Left ventricle myocardium inferior (tissue), 1 donor: ENCODE measurements at places on chromosomes 5 and 9.

- DNase-seq: no peak
These were observed 3.0 kb upstream of the C1QTNF3 start for GRCh38 chr5:34045996-34046395.

DNA sequence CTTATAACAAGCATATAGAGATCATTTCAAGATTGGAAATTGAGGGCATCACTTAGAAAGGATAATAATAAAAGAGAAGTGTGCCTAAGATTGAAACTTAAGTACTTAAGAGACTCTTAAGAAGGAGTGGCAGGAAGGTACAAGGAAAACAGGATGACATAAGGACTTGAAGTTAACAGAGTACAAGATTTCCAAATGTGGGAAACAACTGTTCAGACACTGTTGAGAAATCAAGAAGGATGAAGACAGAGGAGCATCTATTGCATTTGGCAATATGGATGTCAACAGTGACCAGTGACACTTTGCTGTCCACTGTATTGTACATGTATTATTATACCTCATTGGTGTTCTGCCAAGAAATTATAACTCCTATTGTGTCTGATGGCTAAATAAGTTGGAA is 157.8 kb upstream of the PTGER4 start:
- DNase-seq: no peak

GRCh38 chr5:149635394-149635793 is 54.1 kb downstream of the ARHGEF37 start:
- DNase-seq: no peak

- DNase-seq: no peak
These were observed 70.9 kb downstream of the TRIO start for GRCh38 chr5:14213813-14214585.

DNA sequence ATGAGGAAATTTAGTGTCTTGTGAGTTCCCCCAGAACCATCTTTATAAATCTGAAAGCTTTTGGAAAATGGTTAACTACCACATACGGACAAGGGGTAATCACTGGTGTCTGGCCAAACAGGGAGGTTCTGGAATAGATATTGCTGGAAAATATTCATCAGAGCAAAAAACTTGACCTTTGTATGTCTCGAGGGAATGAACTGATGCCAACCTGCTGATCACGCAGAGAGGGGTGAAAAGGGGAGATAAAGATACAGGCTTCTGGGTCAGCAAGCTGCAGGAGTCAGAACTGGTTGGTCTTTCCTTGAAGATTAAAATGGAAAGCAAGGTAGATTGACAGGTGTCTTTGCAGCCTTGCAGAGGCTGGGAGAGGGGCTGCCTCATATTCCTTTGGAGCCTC is 35.5 kb downstream of the PSAT1 start:
- no peak for DNase-seq

DNA sequence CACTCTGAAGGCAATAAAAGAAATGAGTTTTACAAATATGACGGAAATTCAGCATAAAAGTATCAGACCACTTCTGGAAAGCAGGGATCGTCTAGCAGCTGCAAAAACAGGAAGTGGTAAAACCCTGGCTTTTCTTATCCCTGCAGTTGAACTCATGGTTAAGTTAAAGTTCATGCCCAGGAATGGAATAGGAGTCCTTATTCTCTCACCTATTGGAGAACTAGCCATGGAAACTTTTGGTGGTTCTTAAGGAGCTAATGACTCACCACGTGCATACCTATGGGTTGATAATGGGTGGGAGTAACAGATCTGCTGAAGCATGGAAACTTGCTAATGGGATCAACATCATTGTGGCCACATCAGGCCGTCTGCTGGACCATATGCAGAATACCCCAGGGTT is 93.5 kb upstream of the RGMB start:
- DNase-seq: no peak
